Fibroblast of the aortic adventitia (primary cell): ENCODE measurements at places on chromosomes 16 and 17. TPM values are rescaled to one million over a fixed set of nuclear protein-coding genes. Genes with fewer than 3 reads are reported as not detected.

Gene HOXB4
- 3.8 and 7.0 TPM in 2 replicates for total RNA-seq

Gene PYDC1
- not detected in 2 replicates for total RNA-seq

Gene DYNLRB2
- not detected in 2 replicates for total RNA-seq

Gene NKD1
- 0.09 TPM in 1 of 2 replicates, not detected in the other for total RNA-seq

Gene TBC1D28
- total RNA-seq, result not detected in 2 replicates

Gene C16orf74
- total RNA-seq, result 0.81 and 12.0 TPM in 2 replicates

Gene FBXO39
- total RNA-seq, result 0.09 and 0.57 TPM in 2 replicates

Gene EME1
- 9.1 TPM in 1 of 2 replicates, not detected in the other for total RNA-seq

Gene TEKT5
- 0.09 TPM in 1 of 2 replicates, not detected in the other for total RNA-seq

Gene SCARF1
- 0.90 and 1.3 TPM in 2 replicates for total RNA-seq

Gene C17orf67
- 0.41 and 0.99 TPM in 2 replicates for total RNA-seq

Gene KRTAP4-2
- not detected in 2 replicates for total RNA-seq

Gene C17orf113
- total RNA-seq, result 0.09 and 0.49 TPM in 2 replicates

Gene SLC6A2
- not detected in 2 replicates for total RNA-seq

Gene CDH5
- total RNA-seq, result 2.9 and 7.0 TPM in 2 replicates

Gene EPX
- total RNA-seq, result not detected in 2 replicates

Gene NLGN2
- total RNA-seq, result 7.0 and 20.3 TPM in 2 replicates

Gene PLSCR3
- total RNA-seq, result 19.5 and 26.9 TPM in 2 replicates

Gene KRT9
- not detected in 2 replicates for total RNA-seq

Gene TNS4
- total RNA-seq, result not detected in 2 replicates

Gene FBXW10
- total RNA-seq, result under 0.01 TPM in 1 of 2 replicates, not detected in the other

Gene PDILT
- total RNA-seq, result not detected in 2 replicates

Gene KRTAP4-8
- not detected in 2 replicates for total RNA-seq

Gene KRTAP16-1
- total RNA-seq, result not detected in 2 replicates

Gene CTRB2
- total RNA-seq, result not detected in 2 replicates

Gene SLC2A4
- 0.18 TPM in 1 of 2 replicates, not detected in the other for total RNA-seq
